MV-4-11 (cell line): ENCODE measurements at places on chromosomes 1 and 21.

GRCh38 chr21:21003701-21004100 is 5.5 kb downstream of the NCAM2 start:
- DNase-seq = peak; percentile 78

DNA sequence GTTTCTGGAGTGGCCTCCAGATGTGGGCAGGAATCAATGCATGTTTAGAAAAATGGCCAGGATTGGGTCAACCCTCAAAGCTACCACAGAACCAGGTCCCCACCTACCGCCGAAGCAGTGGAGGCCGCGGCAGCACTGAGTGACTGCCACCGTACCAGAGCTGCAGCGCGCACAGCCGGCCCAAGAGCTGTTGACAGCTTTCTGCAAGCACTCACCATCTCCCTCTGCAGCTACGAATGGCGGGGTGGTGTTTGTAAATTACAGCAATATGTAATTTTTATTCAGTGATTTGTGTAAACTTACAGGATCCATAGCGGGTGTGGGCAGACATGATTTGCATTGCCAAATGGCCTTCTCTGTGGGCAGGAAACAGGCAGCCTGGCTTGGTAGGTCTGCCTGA is 96.4 kb downstream of the CAMK2N1 start:
- DNase-seq = no peak

GRCh38 chr1:16170283-16170673 is 14.4 kb upstream of the EPHA2 start:
- DNase-seq = no peak

- DNase-seq = no peak
Observed at GRCh38 chr1:157154940-157155514, 16.8 kb upstream of the ETV3 start.

GRCh38 chr1:34898330-34898761 is 31.1 kb downstream of the DLGAP3 start:
- no peak for DNase-seq

GRCh38 chr1:54777011-54777410 is 12.7 kb upstream of the PARS2 start:
- DNase-seq = no peak

GRCh38 chr1:25050165-25050564 is 120.1 kb upstream of the RUNX3 start:
- DNase-seq = no peak

DNA sequence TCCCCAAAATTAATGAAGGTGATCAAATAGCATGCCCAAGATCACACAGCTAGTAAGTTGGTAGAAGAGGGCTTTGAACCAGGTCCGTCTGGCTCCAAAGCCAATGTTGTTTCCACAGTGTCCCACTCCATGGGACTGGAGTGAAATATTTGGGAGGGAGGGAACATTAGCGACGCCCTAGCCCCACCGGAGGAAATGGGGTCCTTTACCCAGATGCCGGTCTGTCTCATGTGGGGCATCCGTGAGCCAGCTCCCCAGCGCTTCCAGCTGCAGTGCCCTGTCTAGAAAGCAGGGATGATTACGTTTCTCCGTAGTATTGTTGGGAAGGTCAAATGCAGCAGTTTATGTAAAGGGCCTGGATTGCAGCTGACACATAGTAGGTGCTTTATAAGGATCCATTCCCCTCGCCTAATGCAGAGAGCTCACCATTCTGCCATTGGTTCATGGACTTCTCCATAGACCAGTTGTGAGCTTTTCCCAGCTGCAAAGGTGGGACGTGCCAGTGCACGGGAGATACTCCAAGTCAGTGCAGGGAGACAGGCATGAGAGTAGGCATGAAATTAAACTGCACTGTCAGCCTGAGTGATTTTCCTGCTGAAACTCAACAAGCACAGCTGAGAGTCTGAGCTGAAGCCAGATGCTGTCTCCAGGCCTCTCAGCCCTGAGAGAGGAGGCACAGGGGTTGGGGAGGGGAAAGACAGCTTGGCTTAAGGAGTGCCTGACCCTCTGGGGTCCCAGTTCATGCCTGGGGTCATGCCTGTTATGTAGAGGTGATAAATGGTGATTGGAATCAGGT is 24.7 kb downstream of the QSOX1 start:
- DNase-seq = no peak

DNA sequence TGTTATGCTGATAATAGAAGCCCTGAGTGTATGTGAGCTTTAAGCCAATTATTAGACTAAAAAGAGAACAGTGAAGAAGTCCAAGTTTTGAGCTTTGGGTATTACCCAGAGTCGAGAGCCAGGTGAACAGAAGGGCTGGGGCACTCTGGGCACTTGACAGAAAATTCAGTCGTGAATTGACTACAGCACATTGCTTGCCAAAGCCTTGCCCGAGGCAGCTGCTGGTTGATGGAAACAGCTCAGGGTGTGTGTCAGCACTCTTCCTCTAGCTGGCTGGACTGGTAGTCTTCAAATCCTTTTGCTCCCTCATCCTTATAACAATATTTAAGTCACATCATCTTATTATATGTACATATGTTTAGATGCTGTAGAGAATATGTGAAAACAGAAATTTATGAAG is 21.3 kb downstream of the PDE4B start:
- DNase-seq = no peak

GRCh38 chr21:45982758-45983648 is 1.4 kb downstream of the COL6A1 start:
- DNase-seq = no peak

DNA sequence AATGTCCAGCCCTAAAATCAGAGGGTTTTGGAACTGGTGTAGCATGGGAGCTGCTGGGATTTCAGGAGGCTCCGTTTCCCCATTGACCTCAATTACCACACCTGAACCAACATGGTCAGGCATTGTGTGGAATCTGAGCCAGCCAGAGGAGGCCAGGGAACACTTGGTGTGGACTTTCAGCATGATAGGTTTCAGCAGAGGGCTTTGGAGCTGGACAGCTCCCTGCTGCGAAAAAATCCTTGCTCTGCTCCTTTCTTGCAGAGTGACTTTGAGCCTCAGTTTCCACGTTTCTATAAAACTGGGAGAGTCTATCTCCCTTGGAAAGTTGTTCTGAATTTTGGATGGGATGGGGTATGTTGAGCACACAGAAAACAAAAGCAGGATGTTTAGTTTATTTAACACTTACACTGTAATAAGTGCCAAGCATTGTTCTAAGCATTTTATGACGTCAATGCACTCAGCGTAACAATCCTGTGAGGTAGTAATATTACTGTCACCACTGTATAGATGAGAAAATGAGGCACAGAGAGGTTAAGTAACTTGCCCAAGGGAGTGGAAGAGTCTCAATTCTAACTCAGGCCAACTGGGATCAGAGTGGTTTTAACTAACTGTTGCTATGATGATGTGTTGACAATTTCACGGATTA is 168.0 kb downstream of the GRIK3 start:
- DNase-seq = no peak

- DNase-seq = no peak
Observed at GRCh38 chr1:185886671-185887070, 152.5 kb downstream of the HMCN1 start.

GRCh38 chr1:34889705-34890104 is 30.2 kb upstream of the SMIM12 start:
- no peak for DNase-seq

GRCh38 chr1:164635059-164635802 is 76.2 kb downstream of the PBX1 start:
- DNase-seq = no peak

GRCh38 chr1:21933397-21934248 is 3.5 kb downstream of the HSPG2 start:
- DNase-seq = no peak

DNA sequence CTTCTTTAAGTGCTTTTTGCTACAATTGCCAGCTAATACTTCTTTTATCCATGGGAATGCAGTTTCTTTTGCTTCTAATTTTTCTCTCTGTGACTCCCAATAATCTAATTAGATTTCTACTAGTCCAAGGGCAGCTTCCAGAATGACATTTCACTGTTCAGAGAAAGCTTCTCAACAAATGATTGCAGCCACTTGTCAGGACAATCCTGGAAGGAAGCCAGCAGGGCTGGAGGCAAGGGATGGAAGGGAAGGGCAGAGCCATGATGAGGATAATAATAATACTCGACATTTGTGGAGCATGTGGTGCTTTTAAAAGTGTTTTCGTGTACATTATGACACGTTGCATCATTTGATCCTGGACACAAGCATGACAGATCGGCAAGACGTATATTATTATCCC is 19.4 kb downstream of the F11R start:
- peak; percentile 75 for DNase-seq

DNA sequence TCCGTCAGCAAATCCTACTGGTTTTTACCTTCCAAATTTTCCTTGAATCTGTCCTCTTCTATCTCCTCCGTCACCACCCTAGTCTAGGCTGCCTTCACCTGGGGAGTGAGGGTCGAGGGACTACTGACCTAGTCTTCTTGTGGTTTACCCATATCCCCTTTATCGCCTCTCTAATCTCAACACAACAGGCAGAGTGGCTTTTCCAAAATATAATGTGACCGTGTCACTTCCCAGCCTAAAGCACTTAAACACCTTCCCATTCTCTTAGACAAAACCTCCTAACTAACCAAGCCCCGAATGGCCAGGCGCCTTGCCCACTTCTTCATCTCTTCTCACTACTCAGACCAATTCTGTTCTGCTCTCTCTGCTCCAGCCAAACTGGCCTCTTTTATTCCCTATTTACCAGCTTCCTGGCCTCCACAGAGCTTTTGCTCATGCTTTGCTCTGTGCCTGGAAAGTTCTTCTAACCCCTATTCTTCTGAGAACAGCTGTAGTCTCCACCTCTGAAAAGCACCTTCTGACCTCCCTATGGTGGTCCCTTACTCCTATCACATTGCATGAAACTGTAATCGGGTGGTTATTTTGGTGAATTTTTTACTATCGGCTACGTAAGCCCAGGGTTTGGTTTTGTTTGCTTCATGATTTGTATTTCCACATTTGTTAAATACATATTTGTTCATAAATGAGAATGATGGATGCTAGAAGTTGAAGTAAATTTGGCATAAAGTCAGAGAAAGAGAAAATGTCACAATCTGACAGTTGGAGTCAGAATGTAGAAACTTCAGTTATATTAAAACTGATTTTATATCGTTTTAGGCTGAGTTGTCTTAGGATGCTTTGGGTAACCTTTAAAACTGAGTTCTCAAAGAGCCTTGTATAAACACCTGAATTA is 1.2 kb upstream of the NBPF1 start:
- DNase-seq = no peak

- DNase-seq = peak; percentile 64
Observed at GRCh38 chr1:24704411-24705259, 40.6 kb upstream of the CLIC4 start.

DNA sequence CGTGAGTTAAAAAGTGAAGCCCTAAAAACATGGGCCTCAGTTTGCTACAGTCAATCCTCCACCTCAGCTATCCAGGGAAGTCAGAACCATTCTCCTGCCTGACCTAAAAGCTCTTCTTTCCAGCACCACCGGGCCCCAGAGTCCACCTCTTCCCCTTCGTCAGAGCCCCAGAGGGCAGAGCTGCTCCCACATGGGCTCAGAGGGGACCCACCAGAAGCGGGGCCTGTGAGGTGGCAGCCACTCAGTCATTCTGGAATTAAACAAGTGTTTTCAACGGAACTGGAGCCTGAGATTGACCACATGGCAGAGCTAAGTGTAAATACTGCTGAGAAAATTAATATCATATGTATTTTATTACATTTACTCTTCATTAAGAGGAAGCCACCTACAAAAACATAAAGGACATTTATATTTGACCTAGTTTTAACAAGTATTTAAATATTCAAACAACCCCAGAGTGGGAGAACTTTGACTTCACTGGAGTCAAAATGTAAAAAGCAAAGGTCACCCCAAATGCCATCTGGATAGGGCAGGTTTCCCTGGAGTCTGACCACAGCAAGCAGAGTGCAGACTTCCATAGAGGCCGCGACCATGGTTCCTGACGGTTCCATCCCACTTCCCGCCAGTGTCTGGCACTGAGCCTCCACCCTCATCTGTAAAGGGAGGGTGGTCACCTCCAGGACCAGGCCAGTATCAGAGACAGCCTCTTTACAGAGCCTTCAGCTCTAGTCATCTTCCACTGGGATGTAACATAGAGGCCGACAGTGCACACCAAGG is 1.8 kb downstream of the SUMO3 start:
- no peak for DNase-seq
